ENCODE measurements at places on chromosomes 13 and 19.
A peak's percentile ranks its signal among the peaks of the same experiment; 100 is the strongest.

GRCh38 chr19:6800991-6801484 is 28.5 kb downstream of the VAV1 start:
- no peak for DNase-seq

GRCh38 chr19:23699521-23699860 is 12.5 kb upstream of the ZNF675 start:
- no peak for DNase-seq

GRCh38 chr19:18710996-18711751 is 27.7 kb downstream of the CRTC1 start:
- no peak for DNase-seq

DNA sequence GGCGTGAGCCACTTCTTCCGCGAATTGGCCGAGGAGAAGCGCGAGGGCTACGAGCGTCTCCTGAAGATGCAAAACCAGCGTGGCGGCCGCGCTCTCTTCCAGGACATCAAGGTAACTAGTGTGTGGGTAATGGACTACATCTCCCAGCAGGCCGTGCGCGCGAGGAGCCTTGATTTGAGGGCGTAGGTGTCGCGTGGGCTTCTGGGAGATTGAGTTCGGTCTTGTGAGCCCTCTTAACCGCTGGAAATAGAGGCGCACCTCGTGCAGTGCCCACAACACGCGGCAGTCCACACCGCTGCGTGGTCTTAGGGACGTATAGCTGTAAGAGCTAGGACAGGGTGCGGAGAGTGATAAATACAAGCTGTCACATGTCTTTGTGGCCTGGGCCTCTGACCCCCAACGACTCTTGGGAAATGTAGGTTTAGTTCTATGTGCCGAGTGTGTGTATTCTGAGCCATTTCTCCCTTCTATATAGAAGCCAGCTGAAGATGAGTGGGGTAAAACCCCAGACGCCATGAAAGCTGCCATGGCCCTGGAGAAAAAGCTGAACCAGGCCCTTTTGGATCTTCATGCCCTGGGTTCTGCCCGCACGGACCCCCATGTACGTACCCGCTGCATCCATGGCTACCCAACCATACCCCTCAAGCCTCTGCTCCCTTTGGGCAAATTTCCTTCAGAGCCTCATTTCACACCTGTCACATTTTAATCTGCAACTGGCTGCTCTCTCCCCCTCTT is 864 bp downstream of the FTL start:
- DNase-seq = peak; percentile 94

GRCh38 chr19:47658431-47659348 is 49.8 kb downstream of the BICRA start:
- DNase-seq = no peak

DNA sequence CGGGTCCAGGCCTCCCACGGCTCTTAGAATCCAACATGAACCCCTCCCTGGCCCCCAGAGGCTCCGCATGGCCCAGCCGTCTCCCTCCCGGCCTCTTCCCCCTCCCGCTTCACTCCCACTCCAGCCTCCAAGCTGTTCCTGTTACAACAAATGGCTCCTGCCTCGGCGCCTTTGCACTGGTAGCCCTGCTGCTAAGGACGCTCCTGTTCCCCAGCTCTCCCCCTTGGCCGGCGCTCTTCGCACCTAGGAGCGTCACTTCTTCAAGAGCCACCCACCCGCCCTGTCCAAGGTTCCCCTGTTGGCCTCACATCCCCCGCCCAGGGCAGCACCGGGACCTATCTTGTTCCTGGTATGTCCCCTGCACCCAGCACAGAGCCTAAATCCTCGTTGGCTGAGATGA is 9.4 kb downstream of the CCDC124 start:
- DNase-seq = no peak

GRCh38 chr19:38488096-38488495 is 54.6 kb downstream of the RYR1 start:
- no peak for DNase-seq

DNA sequence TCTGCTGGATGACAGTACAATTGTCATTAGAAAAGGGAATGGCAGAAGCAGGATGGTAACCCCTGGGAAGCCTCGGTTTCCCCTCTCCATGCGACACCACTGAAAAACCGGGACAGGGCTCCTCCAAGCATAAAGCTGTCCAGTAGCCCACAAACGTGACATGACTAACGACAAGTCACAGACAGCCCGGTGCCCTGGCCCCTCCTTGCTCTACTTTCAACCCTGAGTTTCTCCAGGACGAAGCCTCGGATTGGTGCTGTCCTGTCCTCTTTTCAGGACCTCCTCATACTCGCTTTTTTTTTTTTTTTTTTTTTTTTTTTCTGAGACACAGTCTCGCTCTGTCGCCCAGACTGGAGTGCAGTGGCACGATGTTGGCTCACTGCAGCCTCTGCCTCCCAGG is 16.3 kb downstream of the DPP9 start:
- no peak for DNase-seq

DNA sequence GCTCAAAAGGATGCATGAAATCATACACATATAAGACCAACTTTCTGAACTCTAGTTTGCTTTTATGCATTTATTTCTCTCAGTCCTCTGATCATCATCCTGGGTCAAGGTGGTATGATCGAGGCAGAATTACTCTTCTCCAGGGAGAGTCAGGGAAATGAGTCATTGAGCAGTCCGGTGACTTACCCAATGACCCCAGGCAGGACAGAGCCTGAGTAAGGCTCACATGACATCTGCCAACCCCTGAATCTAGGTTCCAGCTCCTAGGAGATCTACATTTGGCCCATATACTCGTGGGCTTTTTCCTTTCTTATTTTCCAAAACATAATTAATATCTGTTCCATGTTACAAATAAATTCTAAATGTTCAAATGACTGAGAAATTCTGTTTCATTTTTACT is 502.3 kb downstream of the FOXO1 start:
- DNase-seq = no peak

GRCh38 chr19:56837492-56838023 is 3.0 kb downstream of the PEG3 start:
- no peak for DNase-seq

All from stimulated activated CD4-positive, alpha-beta T cell treated with anti-CD3 and anti-CD28 coated beads, Interleukin-15, amount 100 ng/mL, for 24 hours (primary cell).